ENCODE measurements at places on chromosomes 5 and 9.

- H3K4me1 ChIP-seq = peaks cover 31% of the 10 kb centered on the region
- no peak overlapping the region for H3K27ac ChIP-seq
- H3K27me3 ChIP-seq = no peaks in the 10 kb centered on the region
- H3K36me3 ChIP-seq = peaks cover 27% of the 10 kb centered on the region
- H3K4me3 ChIP-seq = no peak overlapping the region
These were observed 49.5 kb downstream of the DAP start for GRCh38 chr5:10711562-10711961.

GRCh38 chr5:75156585-75156984 is 80.1 kb downstream of the ANKRD31 start:
- H3K36me3 ChIP-seq = no peaks in the 10 kb centered on the region
- no peaks in the 10 kb centered on the region for H3K27me3 ChIP-seq
- peak; percentile 6 for DNase-seq
- H3K4me1 ChIP-seq = no peaks in the 10 kb centered on the region
- H3K4me3 ChIP-seq = no peak overlapping the region
- H3K27ac ChIP-seq = no peak overlapping the region

GRCh38 chr5:125343015-125343414 is 596.6 kb upstream of the ZNF608 start:
- H3K36me3 ChIP-seq = no peaks in the 10 kb centered on the region
- H3K27me3 ChIP-seq = no peaks in the 10 kb centered on the region

GRCh38 chr5:173056783-173057061 is 570 bp downstream of the CREBRF start:
- no peaks in the 10 kb centered on the region for H3K4me1 ChIP-seq
- H3K36me3 ChIP-seq = no peaks in the 10 kb centered on the region
- no peaks in the 10 kb centered on the region for H3K27me3 ChIP-seq
- peak overlapping the region; percentile 83 for H3K4me3 ChIP-seq
- H3K27ac ChIP-seq = no peak overlapping the region

DNA sequence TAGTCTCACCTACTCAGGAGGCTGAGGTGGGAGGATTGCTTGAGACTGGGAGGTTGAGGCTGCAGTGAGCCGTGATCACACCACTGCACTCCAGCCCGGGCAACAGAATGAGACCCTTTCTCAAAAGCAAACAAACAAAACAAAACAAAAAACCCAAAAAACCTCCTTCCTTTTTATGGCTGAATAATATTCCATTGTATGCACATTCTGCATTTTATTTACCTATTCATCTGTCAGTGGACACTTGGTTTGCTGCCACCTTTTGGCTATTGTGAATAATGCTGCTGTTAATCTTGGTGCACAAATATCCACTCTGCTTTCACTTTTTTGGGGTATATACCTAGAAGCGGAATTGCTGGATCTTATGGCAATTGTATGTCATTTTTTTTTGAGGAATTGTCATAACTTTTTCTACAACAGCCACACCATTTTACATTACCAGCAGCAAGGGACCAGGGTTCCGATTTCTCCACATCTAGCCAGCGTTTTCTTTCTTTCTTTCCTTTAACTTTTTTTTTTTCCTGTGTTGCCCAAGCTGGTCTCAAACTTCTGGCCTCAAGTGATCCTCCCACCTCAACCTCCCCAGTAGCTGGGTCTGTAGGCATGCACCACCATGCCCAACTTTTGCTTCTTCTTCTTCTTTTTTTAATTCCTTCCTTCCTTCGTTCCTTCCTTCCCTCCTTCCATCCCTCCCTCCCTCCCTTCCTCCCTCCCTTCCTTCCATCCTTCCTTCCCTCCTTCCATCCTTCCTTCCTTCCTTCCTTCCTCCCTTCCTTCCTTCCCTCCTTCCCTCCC is 30.6 kb downstream of the NKX2-5 start:
- no peak overlapping the region for H3K27ac ChIP-seq
- no peak overlapping the region for H3K4me3 ChIP-seq
- no peaks in the 10 kb centered on the region for H3K36me3 ChIP-seq
- peak; percentile 37 for DNase-seq

- H3K27ac ChIP-seq = no peak overlapping the region
- no peak overlapping the region for H3K4me3 ChIP-seq
- H3K36me3 ChIP-seq = no peaks in the 10 kb centered on the region
- DNase-seq = no peak
- H3K4me1 ChIP-seq = no peaks in the 10 kb centered on the region
These were observed 424.6 kb downstream of the CCDC171 start for GRCh38 chr9:15977438-15977837.

GRCh38 chr9:115715666-115716065 is 437.9 kb upstream of the PAPPA start:
- DNase-seq = no peak
- no peak overlapping the region for H3K4me3 ChIP-seq
- H3K27ac ChIP-seq = no peak overlapping the region
- no peaks in the 10 kb centered on the region for H3K27me3 ChIP-seq

GRCh38 chr5:130571076-130571475 is 594.0 kb downstream of the HINT1 start:
- H3K27me3 ChIP-seq = no peaks in the 10 kb centered on the region
- no peaks in the 10 kb centered on the region for H3K36me3 ChIP-seq
- no peaks in the 10 kb centered on the region for H3K4me1 ChIP-seq
- DNase-seq = peak; percentile 20
- H3K4me3 ChIP-seq = no peak overlapping the region

GRCh38 chr9:132384376-132384775 is 22.3 kb downstream of the TTF1 start:
- H3K4me3 ChIP-seq = no peak overlapping the region
- H3K36me3 ChIP-seq = peaks cover 38% of the 10 kb centered on the region
- no peaks in the 10 kb centered on the region for H3K27me3 ChIP-seq
- no peak overlapping the region for H3K27ac ChIP-seq

Data from mesenchymal stem cell (in vitro differentiated cells and primary cell).